ENCODE measurements at places on chromosomes 4 and X.

GRCh38 chrX:71922686-71923085 lies 12.0 kb downstream of the NHSL2 start:
- no peak for DNase-seq

DNA sequence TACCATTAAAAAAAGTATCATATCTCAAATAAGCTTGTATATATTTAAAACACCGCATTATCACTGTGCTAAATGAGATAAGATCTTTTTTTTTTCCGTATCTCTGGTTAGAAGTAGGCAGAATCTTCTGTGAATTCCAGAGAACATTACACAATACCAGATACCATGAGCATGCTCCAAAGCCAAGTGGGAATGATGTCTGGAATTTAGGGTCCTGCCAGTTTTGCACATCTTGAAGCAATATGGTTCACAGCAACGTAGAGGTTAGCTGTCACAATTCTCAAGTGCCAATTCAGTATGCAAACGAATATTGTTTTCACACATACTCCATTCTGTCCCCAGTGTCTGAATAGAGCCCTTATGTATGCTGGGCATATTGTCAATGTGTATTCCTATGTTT lies 127.5 kb upstream of the NEIL3 start:
- DNase-seq, result no peak

- DNase-seq, result no peak
Measured at GRCh38 chrX:37746951-37747350, 32.9 kb upstream of the CYBB start.

DNA sequence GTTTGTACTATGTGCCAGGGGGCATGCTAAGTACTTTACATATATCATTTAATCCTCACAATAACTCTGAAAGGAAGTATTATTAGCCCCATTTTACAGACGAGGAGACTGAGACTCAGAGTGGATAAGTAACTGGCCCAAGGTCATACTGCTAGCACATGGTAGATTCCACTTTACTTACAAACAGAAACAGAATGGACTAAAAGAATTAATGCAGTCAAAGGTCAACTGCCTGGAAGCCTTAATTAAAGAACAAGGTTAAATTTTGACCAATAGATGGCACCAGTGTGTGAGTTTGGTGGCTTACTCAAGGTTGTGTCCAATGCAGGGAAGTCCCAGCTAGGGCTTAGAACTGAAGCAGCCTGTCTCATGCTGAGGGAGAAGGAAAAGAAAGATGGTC lies 4.7 kb downstream of the RIPPLY1 start:
- no peak for DNase-seq

DNA sequence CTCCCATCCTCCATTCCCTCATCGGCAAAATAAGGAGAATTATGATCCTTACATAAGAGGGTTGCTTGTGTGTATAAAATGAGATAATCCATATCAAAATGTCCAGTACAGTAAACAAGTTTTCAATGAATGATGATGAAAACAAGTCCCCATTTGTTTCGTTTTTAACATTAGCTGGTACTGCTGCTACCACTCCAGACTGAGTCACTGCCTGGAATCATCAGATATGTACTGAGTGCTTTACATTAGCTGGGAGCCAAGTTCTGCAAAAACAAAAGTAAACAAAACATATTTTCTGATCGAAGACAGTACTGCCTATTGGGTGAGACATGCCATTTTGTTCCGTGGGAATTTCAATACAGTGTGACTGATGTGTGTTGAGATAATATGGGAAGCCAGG lies 123.2 kb upstream of the IGFBP7 start:
- DNase-seq, result no peak

DNA sequence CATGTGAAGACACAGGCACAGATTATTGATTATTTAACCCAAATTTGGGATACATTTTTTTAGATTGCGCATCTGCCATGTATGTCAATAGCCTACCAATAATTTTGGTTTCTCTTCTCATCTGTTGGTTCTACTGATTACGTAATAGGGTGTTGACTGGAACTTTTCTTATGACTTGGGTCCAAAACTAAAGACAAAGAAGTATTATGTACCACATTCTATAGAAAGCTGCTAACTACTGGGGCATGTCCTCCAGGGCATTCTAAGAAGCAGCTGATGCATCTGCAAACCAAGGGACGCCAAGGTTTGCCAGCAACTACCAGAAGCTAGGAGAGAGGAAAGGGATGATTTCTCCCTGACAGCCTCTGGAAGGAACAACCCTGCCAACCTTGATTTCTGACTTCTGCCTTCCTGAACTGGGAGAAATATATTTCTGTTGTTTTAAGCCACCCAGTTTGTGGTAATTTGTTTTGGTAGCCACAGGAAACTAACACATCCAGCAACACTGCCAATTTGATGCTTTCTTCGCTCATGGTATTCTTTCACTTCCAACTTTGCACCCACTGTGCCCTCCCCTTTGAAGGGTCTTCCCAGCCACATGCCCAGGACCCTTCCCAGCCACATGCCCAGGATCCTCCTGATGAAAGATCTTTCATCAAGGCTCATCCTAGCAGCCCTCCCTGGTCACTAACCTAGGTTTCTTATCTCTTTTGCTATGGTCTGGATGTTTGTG lies 15.9 kb upstream of the TLR1 start:
- no peak for DNase-seq

- DNase-seq, result no peak
Measured at GRCh38 chrX:74231625-74232024, 72.4 kb upstream of the ZCCHC13 start.

DNA sequence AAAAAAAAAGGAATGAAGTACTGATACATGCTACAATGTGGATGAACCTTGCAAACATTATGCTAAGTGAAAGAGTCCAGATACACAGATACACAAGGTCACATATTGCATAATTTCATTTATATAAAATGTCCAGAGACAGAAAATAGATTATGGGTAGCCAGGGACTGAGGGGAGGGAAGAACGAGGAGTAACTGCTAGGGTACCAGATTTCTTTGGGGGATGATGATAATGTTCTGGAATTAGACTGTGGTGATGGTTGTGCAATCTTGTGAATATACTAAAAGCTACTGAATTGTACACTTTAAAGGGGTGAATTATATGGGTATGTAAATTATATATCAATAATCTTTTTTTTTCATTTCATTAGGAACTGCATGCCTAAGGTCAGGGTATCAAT lies 20.8 kb upstream of the AP1AR start:
- DNase-seq, result no peak

Data from activated CD4-positive, alpha-beta T cell treated with anti-CD3 and anti-CD28 coated beads, Interleukin-2, amount 50 U/mL, for 1 hour (primary cell).